Lung microvascular endothelial cell (primary cell): ENCODE measurements at places on chromosomes 6 and 20. TPM values are rescaled to one million over a fixed set of nuclear protein-coding genes. Genes with fewer than 3 reads are reported as not detected.

Gene ENPP5
- total RNA-seq: not detected in 2 replicates

Gene NRSN1
- not detected in 2 replicates for total RNA-seq

Gene SOX18
- 23.8 and 29.6 TPM in 2 replicates for total RNA-seq

Gene COX4I2
- total RNA-seq: not detected in 2 replicates

Gene PDE7B
- total RNA-seq: 6.8 and 19.4 TPM in 2 replicates

Gene TRIM26
- 19.4 and 24.2 TPM in 2 replicates for total RNA-seq

Gene LY6G6C
- not detected in 2 replicates for total RNA-seq

Gene RNF217
- 14.2 and 19.4 TPM in 2 replicates for total RNA-seq

Gene TNFRSF6B
- 3.2 and 12.6 TPM in 2 replicates for total RNA-seq

Gene CFAP206
- total RNA-seq: under 0.01 and 0.22 TPM in 2 replicates

Gene DNAH8
- total RNA-seq: under 0.01 TPM in 1 of 2 replicates, not detected in the other

Gene CYP39A1
- under 0.01 and 0.60 TPM in 2 replicates for total RNA-seq

Gene GDAP1L1
- not detected in 2 replicates for total RNA-seq

Gene ELOVL2
- not detected in 2 replicates for total RNA-seq

Gene IL17F
- not detected in 2 replicates for total RNA-seq

Gene C6orf118
- total RNA-seq: not detected in 2 replicates

Gene SGK2
- total RNA-seq: not detected in 2 replicates
